Ascending aorta (tissue), 2 donors: ENCODE measurements at places on chromosomes 1 and 21. TPM values are rescaled to one million over a fixed set of nuclear protein-coding genes. Genes with fewer than 3 reads are reported as not detected.

The TDRD5 gene
- not detected for total RNA-seq

The RGS1 gene
- 13.0 TPM for total RNA-seq

The ATP6V1G3 gene
- total RNA-seq = not detected

The CYYR1 gene
- total RNA-seq = 29.6 TPM

The ACOT11 gene
- 30.4 TPM for total RNA-seq

The HOOK1 gene
- total RNA-seq = not detected

The KIF21B gene
- 10.2 TPM for total RNA-seq

The NLRP3 gene
- 0.11 TPM for total RNA-seq

The MMEL1 gene
- total RNA-seq = not detected

The MGST3 gene
- total RNA-seq = 177 TPM

The CLDN14 gene
- total RNA-seq = not detected

The S100A16 gene
- 364 TPM for total RNA-seq

The HTR6 gene
- not detected for total RNA-seq

The FCAMR gene
- not detected for total RNA-seq

The PBX1 gene
- 37.4 TPM for total RNA-seq

The KRTAP7-1 gene
- not detected for total RNA-seq

The MX2 gene
- total RNA-seq = 9.7 TPM

The JAM2 gene
- 54.1 TPM for total RNA-seq

The KRTAP19-3 gene
- not detected for total RNA-seq

The F13B gene
- not detected for total RNA-seq

The KRTAP12-2 gene
- total RNA-seq = not detected

The SLC26A9 gene
- not detected for total RNA-seq

The SLAMF1 gene
- not detected for total RNA-seq

The VCAM1 gene
- total RNA-seq = 9.8 TPM

The SLAMF8 gene
- 6.7 TPM for total RNA-seq

The KAZN gene
- total RNA-seq = 58.5 TPM

The MATN1 gene
- 0.85 TPM for total RNA-seq

The TAF1A gene
- 8.8 TPM for total RNA-seq
